Effector CD8-positive, alpha-beta T cell (primary cell): ENCODE measurements at places on chromosomes 4 and X.
A peak's percentile ranks its signal among the peaks of the same experiment; 100 is the strongest.

DNA sequence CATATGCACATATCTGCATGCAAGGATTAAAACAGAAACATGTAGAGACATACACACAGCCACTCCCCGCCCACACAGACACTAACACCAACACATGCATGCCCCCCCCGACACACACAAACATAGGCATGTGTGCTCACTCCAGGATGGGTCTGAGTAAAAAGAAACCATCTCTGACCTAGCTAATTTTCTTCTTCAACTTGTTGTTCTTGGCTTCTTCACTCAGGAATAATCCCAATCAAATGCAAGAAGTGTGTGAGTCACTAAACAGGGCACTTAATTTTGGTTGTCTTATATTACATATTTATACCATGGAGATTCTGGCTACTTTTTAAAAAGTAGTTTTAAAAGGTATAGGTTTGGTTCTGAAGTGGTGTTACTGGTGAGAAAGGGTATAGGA, 28.3 kb downstream of the ENOX2 start:
- DNase-seq, result no peak

DNA sequence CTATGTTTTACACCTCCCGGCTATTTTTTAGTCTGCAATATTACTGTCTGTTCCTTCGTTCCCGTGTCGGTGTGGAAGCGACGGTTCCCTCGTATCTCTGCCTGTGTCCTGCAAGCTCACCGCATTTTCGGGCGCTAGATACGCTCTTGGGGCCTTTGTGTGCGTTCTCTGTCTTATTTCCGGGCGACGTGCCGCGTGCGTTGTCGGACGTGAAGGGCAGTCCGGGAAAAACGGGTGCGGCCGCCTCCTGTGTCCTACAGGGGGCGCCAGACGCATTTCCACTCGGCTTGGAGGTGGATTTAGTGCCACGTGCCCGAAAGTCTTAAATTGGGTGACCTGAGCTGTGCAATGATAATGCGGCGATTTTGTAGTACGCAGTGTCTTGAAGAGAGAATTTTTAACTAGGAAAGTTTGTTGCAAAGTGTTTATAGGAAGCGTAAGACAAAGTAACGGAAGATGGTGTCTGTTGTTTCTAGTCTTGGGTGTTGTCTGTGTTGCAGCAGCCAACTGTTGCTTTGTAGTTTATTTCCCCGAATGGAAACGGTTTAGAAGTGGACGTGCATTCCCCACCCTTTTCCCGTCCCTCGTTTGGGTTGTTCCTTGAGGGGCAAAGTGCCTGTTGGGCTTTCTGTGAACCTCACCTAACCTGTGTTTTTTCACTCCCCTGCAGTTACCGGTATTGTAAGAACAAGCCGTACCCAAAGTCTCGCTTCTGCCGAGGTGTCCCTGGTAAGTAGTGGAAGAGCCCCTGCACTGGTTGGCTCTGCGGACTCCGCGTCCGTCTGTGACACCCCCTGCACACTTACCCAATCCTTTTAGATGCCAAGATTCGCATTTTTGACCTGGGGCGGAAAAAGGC, 720 bp downstream of the RPL10 start:
- peak; percentile 69 for DNase-seq

DNA sequence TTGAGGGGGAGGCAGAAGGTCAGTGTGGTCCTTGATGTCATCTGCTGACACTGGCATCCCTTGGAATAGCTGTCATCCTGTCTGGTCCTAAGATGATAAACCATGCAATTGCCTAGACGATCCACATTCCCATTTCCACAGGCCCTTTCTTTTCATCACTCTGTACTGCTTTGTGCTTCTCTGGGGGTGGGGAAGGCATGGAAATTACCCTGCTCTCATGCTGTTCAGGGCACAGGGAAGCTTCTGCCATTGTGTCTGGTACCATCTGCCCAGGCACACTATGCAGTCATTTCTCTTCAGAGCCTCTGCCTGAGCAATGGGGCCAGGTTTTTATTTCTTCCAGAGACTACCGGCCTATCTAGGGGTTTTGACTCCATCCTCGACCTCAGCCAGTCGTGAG, 49.7 kb upstream of the ELOVL6 start:
- DNase-seq, result no peak

DNA sequence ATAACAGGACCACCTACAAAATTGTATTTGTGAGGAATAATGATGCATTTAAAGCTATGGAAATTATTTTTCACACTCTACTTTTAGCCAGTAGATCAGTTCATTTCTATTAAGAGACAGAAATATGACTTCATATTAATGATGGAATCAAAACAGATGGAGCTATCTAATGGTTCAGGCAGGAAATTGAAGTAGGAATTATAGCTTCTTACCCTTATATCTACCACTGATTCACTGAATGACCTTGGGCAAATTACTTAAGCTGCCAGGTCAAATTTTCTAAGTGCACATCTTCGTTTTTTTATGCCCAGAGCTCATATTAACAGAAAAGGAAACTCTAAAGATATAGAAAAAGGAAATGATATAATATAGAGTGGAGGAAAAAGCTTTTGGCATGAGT, 323.1 kb downstream of the PCDH10 start:
- no peak for DNase-seq
